ENCODE measurements at places on chromosomes 13 and 19.
A peak's percentile ranks its signal among the peaks of the same experiment; 100 is the strongest.

DNA sequence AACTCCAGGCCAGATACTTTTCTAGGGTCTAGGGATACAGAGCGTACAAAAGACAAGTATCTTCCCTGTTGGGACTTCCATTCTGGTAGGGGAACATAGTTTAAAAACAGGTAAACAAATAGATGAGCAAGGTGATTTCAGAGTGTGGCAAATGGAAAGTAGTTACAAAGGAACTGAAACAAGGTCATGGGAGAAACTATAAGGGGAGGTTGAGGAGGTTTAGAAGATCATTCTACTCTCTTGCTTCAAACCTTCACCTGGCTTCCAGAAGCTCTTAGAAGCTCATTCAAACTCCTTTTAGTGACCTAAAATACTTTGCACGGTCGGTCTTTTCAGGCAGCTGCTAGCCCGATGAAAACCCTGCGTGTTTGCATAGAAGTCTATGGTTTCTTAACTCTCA is 9.1 kb downstream of the FFAR2 start:
- DNase-seq = no peak

GRCh38 chr13:36130552-36131221 is 495 bp downstream of the DCLK1 start:
- peak; percentile 51 for DNase-seq

GRCh38 chr19:48348045-48348444 is 15.7 kb downstream of the TMEM143 start:
- no peak for DNase-seq

DNA sequence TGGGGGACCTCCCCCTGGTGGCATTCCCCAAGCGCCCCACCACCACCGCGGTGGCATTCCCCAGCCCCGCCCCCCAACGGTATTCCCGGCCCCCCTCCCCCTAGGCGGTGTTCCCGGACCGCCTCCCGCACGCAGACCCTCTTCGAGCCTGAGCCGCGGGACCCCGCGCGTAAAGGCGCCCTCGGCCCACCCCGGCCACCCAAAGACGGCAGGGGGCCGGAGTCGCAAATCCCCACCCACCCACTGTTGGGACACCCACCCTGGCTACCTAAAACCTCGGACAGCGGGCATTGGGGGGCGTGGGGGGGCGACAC is 22.4 kb downstream of the OLFM2 start:
- no peak for DNase-seq

Data from NCI-H1092 treated with DMSO at 0.1 percent for 48 hours (cell line).